ENCODE measurements at places on chromosomes 3 and 15. TPM values are rescaled to one million over a fixed set of nuclear protein-coding genes. Genes with fewer than 3 reads are reported as not detected.

DNA sequence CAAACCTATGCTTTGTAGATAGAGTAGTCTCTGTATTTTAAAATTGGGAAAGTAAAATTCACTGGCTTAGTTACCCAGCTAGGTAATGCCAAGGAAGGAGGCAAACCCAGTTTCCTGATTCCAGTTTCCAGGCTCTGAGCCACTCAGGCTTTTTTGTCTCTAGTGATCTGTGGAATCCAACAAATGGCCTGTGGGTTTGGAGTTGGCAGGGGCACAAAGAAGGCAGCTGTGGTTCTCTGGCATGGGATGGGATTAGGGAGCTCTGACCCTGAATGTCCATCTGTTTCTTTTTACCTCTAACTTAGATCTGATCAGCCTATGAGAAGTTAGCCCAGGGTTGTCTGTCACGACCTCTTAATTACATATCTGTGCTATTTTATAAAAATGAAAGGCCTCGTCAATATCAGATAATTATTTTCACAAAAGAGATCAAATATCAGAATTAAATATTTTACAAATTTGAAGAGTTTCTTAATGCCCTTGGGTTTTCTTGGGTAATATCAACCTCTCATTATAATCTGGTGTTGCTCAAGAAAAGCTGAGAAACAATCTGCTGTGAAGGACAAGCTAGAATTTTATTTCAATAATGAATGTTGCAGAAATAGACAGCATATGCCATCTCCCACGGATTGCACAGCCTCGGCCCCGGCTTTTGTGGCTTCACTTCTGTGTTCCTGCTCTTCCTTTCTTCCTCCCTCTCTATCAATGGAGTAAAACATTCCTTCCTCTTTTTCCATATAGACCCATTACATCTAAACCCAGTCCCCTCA is 63.7 kb upstream of the DAZL start:
- DNase-seq, result no peak

DNA sequence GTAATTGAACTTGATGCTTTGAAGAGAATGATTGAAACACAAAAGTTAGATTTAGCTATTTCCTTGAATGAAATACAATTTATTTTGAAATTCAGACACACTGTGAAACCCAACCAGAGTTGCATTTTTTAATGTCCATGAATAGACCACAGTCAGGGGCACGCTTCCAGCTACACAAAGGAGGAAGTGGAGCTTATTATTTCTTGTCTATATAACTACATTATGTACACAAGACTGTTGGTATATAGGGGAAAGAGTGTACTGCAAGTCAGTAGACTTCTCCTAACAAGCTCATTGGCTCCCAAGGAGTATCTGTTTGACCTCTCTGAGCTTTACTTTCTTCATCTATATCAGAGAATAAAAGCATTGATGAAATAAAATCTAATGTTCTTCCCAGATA is 326.2 kb downstream of the RYR3 start:
- DNase-seq, result no peak

DNA sequence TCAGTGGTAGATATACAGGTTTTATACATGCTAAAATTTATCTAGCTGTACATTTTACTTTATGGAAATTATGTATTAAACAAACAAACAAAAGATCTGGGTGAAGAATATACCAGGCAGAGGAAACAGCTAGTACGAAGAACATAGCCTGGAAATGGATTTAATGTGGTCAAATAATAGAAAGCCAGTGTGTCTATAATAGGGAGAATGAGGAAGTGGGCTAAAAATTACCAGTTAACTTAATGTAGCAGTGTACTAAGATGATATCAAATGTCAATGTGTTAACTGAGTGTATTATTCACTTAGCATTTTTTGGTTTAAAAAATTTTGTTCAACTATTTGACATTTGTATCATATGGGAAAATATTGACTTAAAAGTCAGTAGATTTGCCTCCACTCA is 22.8 kb upstream of the SLC15A2 start:
- DNase-seq, result no peak

GRCh38 chr3:12963231-12963896 is 109.9 kb downstream of the IQSEC1 start:
- DNase-seq, result no peak

- no peak for DNase-seq
Measured at GRCh38 chr3:160473978-160474377, 24.4 kb upstream of the TRIM59 start.

GRCh38 chr3:64408770-64409169 is 183.5 kb upstream of the PRICKLE2 start:
- no peak for DNase-seq

GRCh38 chr3:137163241-137163871 is 205.6 kb downstream of the IL20RB start:
- DNase-seq, result peak; percentile 16

DNA sequence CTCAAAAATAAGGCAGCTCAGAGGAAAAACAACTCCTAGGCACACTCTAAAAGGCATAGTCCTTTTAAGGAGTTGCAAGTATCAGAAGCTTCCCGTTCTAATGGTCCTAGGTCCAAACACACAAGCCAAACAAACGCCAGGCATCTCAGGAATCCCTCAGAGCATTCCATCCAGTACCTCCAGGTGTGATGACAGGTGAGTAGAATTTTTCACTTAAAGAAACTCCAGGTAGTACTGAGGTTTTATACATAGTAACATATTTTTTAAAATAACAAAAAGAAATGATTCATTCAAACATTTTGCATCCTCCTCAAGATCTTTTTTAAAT is 1092.3 kb downstream of the TUSC7 start:
- no peak for DNase-seq

DNA sequence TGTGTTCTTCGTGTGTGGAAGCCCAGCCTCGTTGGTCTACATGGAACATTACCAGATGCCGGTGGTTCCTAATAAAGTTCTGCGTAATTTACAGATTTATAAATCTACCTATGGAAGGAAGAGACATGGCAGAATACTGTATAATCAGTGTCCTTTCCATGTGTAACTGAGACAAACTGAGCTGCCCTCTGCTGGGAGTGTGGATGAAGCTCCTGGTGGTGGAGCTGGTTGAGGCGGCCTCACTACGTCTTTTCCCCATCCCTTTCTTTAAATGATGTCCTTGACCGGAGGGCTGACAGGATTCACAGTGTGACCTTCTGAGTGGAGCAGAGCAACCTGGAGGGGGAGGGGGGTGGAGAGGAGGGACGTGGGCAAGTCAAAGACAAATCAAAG is 267.0 kb upstream of the CHRM5 start:
- DNase-seq, result no peak

DNA sequence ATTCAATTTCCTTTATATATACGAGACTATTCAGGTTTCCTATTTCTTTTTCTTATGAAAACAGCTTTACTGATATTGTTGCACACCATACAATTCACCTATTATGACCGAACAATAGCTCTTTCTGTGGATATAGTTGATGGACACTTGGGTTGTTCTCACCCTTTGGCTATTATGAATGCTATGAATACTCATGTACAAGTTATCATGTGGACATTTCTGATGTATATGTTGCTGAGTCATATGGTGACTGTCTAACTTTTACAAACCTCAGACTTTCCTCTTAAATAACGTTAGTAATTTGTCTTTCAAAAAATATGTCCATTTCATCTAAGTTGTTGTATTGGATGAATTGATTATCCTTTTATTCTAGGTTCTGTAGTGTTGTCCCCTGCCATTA is 15.7 kb upstream of the USF3 start:
- no peak for DNase-seq

DNA sequence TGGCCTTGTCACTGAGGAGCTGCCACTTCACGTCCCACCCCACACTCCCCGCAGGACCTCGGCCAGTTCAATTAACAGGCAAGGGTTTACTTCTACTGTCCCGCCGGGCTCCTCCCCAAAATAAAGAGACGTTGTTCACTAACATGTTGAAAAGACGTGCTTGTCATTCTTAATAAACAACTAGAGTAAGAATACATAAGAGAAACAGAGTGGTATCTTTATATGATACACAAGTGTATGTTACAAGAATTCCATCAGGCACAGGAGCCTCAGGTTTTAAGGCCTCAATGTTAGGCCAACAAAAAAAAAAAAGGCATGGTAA is 326 bp upstream of the IMPDH2 start:
- DNase-seq, result no peak

DNA sequence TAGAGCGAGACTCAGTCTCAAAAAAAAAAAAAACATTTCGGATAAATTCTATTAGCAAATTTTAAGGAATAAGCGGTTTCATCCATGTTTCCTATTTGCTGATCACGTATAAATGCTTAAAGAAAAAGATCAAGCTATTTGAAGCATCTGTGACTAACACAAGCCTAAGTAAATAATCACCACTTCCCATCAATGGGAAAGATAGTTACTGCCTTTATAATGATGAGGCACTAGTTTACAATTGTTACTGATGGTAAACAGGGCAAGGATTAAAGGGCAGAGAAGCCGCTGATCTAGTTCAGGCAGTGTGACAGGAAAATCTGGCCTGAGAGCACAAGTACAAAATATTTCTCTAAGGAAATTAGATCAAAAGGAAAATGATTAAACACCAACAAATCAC is 13.7 kb downstream of the CLPX start:
- DNase-seq, result no peak

GRCh38 chr15:34102175-34102925 is 467 bp downstream of the PGBD4 start:
- DNase-seq, result no peak

- no peak for DNase-seq
Measured at GRCh38 chr3:65549626-65549959, 489.1 kb downstream of the MAGI1 start.

DNA sequence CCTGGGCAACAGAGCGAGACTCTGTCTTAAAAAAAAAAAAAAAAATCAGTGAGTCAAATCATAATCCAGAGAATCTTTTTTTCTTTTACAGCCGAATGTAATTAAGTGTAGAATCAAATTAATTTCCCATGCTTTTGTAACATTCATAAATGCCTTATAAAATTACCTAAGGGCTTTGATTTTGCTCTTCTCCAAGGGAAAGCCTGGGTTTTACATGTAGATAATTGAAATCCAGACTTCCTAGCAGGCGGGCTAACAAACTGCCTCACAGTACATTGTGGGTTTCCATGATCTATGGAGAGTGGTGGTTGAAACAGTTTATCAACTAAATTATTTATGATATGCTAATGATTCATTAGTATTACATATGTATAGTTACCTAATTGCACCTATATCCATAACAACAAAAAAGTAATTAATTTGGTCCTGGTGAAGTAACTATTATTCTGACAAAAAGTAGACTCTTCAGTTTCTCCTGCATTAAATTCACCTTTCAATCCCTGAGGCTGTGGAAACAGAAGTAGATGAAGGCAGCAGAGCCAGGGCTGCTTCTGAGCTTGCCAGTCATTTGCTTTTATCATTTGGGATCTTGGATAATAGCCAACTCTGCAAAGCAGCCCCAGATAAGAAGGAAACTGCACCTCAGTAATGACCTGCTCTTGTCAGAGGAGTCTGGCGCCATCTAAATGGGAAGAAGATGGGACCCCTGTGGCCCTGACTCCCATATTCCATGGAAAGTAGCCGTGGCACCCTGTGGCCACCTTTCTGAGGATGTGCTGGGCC is 9.5 kb downstream of the CCR9 start:
- no peak for DNase-seq

DNA sequence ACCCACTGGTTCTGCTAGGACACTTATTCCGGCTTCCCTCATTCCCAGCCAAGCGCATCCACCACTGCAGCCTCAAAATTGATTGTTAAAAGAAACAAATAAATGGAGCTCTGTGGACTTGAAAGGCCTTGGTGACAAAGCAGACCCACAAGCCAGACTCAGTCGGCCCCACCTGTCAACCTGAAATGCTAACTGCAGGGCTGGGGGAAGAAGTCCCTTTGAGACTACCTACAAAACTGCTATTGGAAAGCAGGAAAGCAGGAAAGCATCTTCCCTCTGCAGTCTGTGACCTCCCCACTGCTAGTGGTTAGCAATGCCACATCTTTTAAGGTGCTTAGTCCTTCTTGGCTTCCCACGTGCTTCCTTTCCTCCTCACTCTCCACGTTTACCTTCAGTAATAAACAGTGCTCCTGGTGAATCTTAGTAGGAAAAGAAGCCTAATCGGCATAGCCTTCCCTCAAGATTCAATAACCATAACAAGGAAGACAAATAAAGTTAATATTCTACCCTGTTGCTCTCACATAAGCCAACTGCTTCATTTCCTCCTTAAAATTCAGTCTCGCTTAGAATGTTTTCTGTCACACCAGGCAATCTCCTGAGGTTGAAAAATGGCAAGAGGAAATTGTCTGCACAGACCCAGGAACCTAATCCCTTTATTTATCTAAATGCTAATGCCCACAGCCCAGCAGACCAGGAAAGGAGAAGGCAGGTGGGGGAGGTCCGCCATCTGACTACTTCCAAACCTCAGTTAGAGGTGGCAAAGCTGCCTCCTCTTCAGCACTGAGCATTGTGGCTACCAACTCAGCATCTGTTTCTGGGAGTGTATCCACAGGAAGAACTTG is 296.2 kb downstream of the NEK10 start:
- DNase-seq, result no peak

GRCh38 chr3:195284842-195285241 is 13.9 kb upstream of the XXYLT1 start:
- DNase-seq, result no peak

GRCh38 chr15:72579814-72580213 is 74.7 kb upstream of the GOLGA6B start:
- no peak for DNase-seq

GRCh38 chr3:185540695-185541094 is 11.7 kb downstream of the LIPH start:
- no peak for DNase-seq

GRCh38 chr3:148958696-148959095 is 32.6 kb upstream of the GYG1 start:
- DNase-seq, result no peak

DNA sequence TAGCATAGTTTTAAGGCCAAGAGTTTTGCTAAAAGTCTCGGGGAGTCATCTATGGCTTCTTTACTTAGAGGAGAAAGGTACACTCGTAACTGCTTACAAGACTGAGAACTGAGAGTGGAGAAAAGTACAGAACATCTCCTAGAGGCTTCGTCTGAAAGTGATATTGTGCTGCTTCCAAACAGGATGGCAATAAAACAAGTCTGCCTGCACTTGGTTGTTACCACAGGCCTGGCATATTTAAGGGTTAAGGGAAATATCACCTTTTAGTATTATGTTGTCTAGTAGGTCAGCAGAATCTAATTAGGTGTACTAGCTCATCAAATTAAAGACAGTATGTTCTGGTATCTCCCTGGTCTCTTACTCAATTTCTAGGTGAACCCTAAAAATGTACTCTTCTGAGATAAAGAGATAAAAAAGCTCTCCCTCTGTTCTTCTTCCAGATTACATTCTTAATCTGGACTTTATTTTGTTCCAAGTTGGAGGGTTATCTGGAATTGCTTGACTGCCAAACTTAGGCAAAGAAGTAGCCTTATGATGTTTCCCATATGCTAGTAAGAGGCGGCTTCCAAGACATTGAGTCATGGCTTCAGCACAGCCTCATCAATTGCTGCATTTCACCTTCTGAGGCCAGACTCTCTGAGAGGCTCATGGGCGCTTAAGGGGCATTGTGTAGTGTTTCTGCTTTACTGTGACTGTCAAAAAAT is 181.3 kb downstream of the LSAMP start:
- no peak for DNase-seq

GRCh38 chr15:48802867-48803266 is 8.0 kb downstream of the CEP152 start:
- DNase-seq, result no peak

Gene CCR9
- not detected for total RNA-seq

Gene SEMA3B
- total RNA-seq, result 23.8 TPM

Gene SERINC4
- total RNA-seq, result 0.72 TPM

Gene SLC12A8
- total RNA-seq, result 0.28 TPM

Gene FOXL2NB
- total RNA-seq, result not detected

All from heart right ventricle (tissue), 16 donors.